PC-9 (cell line): ENCODE measurements at places on chromosomes 11 and 22.
A peak's percentile ranks its signal among the peaks of the same experiment; 100 is the strongest.

DNA sequence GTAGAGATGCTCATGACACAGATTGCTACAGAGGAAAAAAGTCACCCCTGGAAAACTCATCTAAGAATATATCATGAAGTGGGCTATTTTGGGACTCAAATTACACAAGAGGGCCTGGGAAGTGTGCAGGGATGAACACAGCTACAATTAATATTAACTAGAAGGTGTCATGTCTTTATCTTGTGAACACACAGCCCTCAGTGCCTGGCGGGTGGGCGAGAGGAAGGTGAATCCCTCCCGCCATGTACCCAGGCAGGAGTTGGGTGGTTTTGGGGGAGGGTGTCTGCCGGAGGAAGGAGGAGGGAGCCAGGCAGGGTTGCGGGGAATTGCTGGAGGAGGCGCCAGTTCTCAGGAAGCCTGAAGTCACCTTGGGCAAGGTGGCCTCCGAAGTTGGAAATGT lies 5.1 kb upstream of the FAM83F start:
- DNase-seq = no peak

DNA sequence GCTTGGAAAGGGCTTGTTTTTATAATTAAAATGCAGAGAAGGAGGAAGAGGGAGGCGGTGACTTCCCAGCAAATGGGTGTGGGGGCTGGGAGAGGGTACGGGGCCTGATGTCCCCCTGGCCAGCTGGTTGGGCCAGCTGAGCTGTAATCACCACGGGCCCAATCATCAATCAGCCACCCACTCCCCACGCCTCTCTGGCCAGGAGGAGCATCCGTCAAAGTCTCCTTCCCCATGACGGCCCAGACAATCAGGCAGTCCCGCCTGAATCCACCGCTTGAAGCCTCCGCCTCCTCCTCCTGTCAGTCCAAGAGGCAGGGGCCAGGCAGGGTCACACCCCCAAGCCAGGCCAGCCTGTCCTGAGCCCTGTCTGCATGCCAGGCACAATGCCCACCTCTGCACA lies 13.3 kb upstream of the CABP7 start:
- no peak for DNase-seq

DNA sequence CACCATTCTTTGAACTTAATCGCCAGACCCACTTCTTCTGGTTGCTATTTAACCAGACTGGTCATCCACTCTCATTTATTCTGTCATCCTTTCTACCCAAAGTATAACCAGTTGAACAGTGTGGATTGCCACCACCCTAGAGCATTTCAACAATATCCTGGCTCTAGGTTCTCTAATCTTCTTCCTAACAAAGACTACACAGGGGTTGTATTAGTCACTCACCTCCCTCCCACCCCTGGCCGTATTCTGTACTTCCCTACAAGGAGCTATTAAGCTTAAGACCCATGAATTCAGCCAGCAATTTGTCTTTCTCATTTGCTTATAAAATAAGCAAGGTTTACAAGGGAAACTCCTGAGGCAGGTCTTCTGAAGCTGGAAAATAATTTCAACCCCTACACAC lies 46.9 kb upstream of the CEP126 start:
- DNase-seq = no peak

- DNase-seq = peak; percentile 16
Observed at GRCh38 chr11:40328890-40329614, 1130.4 kb downstream of the LRRC4C start.

- no peak for DNase-seq
Observed at GRCh38 chr11:102583141-102583873, 41.8 kb downstream of the MMP20 start.

GRCh38 chr11:69703768-69704507 lies at the start of gene FGF19:
TSS of gene FGF19 (minus strand) at chr11:69704022. CDS start at chr11:69703876, 146 bp downstream.
- DNase-seq = peak; percentile 69

- no peak for DNase-seq
Observed at GRCh38 chr11:73215191-73216134, 2.6 kb upstream of the P2RY2 start.

- no peak for DNase-seq
Observed at GRCh38 chr11:72587696-72588095, 86.5 kb downstream of the PDE2A start.

- DNase-seq = no peak
Observed at GRCh38 chr11:1085440-1086170, 10.9 kb downstream of the MUC2 start.
